NCI-H524 treated with DMSO at 0.1 percent for 48 hours (cell line): ENCODE measurements at places on chromosomes 1 and 21.

- no peak for DNase-seq
Measured at GRCh38 chr1:154956544-154956941, 644 bp upstream of the PBXIP1 start.

GRCh38 chr1:58580186-58580585, 3.1 kb upstream of the TACSTD2 start:
- DNase-seq = no peak

DNA sequence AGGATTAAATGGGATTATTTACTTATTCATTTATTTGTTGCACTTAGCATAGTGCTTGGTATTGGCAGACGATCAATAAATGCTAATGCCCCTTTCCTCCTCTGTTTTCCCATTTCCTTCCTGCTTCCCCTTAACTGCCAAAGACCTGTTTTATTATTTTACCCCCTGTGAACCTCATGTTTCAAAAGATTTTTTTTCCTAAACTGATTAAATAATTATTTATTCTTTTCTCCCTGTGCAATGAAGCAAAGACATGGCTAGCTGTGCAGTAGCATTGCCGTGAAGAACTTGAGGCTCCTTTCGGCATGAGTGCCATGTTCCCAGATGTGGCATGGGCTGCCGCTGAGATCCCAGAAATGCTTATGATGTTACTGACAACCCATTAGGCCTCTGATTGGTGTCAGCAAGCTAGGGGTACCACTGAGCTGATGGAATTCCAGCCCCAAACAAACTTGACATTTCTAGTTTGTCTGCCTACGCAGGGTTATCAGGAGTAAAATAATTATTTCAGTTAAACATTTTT, 266.4 kb upstream of the TMEM51 start:
- DNase-seq = no peak

DNA sequence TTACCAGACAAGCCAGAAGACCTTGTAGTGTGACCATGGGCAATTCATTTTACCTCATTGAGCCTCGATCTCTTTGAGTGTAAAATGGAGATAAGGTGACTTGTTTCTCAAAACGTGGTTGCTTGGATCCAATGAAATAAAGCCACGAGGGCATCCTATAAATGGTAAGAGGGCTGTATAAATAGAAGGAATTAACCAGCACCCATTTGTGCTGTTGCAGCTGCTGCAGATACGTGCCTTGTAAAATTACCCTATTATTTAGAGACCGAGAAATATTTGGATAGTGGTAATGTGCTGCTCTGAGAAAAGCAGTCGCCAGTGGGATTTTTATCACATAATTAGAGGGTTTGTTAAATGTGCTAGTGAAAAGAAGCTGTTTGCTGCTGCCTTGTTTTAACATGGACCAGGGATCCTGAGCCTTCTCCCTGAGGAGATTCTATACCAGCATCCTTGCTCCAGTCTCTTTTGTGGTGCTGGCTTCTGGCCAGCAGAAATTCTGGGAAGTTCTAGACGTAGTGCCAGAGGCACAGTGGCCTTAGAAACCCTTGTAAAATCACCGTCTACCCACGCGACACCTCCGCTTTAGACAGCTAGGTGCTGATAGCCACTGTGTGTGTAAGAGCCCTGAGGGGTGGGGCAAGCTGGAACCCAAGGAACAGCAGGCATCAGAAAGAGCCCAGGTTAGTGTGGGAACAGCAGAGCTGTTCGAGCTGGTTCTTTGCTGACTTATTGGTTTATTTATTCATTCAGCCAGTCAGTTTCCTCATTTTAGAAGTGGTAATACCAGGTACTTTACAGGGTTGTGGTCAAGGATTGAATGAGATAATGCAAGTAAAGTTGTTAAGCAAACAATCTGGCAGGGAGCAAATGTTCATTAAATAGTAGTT, 137.5 kb downstream of the NOS1AP start:
- no peak for DNase-seq

DNA sequence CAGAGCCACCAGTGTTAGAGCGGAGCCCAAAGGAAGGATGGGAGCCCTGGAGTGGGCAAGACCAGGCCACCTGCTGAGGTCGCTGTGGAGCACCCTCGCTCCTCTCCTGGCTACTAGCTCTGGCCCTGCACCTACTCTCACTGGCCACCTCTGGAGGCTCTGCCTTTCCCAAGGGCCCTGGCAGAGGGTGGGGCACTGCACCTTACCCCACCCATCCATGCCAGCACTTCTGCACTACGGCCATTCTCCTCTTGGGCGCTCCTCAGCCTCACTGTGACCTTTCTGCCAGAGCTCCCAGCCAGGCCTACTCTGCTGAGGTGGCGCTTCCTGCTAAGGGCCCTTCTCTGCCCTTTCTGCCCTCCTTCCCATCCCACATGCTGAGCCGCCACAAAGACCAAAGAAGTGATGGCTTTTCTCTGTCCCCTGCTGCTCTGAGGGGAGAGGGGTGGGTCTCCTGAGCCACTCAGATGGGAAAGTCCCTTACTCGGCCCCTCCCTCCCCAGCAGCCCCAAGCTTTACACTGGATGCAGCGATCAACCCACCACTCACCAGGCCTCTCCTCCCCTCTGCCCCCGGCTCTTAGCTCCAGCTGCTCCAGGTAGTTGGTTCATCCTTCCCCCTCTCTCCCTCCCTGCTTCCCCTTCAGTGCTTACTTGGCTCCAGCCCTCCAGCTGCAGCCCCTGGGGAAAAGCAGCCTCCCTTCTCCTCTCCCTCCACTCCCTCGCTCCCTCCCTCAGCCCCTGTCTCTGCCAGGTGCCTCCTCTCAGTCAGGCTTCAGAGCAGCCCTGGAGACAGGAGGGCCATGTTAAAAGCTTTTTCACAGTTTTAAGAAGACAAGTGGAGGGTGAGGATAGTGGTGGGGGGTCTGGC, 14.8 kb upstream of the TMEM222 start:
- peak; percentile 60 for DNase-seq

DNA sequence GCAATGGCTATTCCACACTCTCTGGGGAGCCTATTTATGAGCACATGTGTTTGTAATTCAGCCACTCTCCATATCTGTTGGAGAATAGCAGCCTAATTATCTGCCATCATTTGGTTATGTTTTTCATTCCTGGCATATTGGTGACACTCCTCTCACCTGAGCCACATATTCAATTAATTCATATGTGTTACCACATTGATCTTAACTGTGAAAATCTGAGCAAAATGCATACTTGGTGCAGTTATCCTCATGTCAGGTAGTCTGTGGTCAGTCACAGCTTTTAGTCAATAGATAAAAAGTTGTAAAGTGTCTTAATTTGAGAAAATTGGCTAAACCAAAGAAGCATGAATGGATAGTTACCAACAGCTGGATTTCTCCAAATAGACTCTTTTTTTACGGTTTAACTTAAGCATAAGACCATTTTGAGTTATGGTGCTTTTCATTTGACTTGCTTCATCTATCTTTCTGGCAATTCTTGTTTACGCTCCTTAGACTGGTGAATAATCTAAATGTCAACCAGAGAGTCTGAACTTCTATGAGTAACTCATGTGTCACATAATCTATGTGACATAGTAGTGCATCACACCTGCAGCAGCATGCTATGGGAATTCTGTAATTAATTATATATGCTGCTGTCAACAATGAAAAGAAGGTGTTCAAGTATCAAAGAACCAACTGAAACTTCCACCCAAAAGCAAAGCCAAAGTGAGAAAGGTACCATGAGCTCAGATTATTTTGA, 187.7 kb upstream of the SGIP1 start:
- no peak for DNase-seq

DNA sequence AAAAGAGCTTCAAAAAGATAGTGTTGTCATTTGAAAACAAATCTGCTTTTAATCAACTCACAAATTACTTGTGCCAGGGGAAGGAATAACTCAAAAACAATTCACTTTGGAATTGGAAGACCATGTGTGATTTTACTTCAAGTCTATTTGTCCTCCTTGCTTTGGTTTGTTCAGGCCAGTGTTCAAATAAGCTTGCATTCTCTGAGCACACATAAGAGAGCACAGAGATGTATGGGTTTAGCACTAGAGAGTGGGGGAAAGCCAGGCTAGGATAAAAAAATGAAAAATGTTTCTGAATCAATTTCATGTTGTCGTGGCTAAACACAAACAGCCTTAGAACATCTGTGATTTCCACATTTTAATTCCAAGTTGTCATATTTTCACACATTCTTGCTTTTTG, 325.7 kb upstream of the LYPLAL1 start:
- no peak for DNase-seq

- no peak for DNase-seq
Measured at GRCh38 chr1:145906954-145907753, 2.7 kb downstream of the ITGA10 start.

- DNase-seq = no peak
Measured at GRCh38 chr1:205505076-205505729, 734 bp downstream of the CDK18 start.
